ENCODE measurements at places on chromosomes 7 and 10.

DNA sequence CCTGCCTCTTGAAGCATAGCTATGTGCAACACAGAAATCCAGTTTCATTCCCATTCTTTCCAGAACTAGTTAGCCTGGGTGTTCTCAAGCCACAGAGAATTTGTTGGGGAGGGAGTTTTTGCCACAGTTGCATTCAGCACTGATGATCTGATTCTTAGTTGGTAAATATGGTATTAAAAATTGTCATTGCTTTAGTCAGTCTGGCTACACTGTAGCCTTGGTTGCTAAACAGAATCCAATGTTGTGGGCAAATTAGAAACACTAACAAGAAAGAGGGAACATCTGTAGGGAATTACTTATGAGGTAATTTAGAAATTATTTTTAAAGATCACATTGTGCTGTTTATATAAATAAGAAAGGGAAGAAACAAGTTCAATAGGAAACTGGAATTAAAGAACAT lies 57.0 kb upstream of the CC2D2B start:
- no peak for DNase-seq

DNA sequence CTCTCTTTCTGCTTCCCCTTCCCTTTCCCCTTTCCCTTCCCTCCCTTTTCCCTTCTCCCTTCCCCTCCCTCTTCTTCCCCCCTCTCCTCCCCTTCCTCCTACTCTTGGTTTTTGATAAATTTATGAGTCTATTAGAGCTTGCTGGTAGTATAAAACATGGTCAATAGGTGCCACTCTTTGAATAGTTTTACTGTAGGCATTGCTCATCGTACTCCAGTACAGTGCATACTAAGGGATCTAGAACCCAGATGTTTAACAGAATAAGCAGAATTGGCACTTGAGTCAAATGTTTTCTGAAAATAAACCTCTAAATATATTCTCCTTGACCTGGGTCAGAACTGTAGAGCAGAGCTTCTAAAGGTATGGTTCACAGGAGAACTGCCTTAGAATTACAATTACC lies 126.7 kb downstream of the SORCS3 start:
- no peak for DNase-seq

- no peak for DNase-seq
Measured at GRCh38 chr7:124124201-124124600, 91.3 kb upstream of the TMEM229A start.

- no peak for DNase-seq
Measured at GRCh38 chr10:113947184-113948041, 93.0 kb downstream of the NHLRC2 start.
